ENCODE measurements at places on chromosomes 12 and 14.

DNA sequence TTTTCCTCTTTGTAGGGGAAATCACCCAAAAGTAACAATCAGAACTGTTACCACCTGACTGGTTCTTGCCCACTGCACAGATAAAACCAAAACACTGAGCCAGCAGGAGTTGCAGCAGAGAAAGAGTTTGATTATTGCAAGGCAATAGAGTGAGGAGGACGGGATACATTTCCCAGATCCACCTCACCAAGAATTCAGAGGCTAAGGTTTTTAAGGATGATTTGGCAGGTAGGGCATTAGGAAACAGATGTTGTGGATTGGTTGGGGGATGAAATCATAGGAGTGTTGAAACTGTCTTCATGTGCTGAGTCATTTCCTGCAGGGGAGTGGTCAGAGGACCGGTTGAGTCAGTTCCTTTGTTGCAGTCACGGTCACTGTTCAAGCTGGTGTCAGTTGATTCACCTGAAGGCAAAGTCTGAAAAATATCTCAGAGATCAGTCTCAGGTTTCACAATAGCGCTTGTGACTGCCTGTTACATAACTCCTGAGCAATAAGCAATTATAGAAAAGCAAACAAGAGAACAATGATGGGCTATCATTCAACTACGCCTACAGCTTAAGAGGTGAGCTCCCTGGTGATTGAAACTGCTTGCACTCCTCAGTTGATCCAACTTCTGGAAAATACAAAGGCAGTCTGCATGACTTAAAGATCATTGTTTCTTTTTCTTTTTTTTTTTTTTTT, 20.3 kb upstream of the AMN1 start:
- no peak for DNase-seq

DNA sequence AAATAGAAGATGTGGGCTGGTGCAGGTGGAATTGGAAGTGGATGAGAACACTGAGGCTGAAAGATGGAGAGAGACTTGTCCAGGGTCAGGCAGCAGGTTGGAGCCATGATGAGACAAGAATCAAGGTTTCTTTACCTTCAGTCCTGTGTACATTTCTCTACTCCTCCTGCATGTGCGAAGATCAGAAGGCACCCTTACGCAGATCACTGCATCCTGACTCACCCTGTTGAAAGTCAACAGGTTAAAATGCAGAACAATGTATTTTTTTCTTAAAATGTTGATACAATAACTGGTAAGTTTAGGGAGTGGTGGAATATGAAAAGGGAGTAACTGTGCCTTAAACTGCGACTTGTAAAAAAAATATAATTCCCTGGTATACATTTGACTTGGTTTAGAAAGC, 47.8 kb downstream of the TESPA1 start:
- DNase-seq: no peak

GRCh38 chr12:123445388-123446332, 9.2 kb upstream of the RILPL2 start:
- no peak for DNase-seq

- no peak for DNase-seq
Observed at GRCh38 chr14:90519262-90519920, 122.6 kb downstream of the CALM1 start.

GRCh38 chr12:90922145-90922627, 32.8 kb downstream of the CCER1 start:
- DNase-seq: no peak

GRCh38 chr12:119840168-119840567, 37.0 kb downstream of the CIT start:
- no peak for DNase-seq

GRCh38 chr12:57583008-57583831, 7.8 kb upstream of the PIP4K2C start:
- no peak for DNase-seq

- DNase-seq: no peak
Observed at GRCh38 chr12:94767956-94768355, 117.6 kb upstream of the TMCC3 start.

GRCh38 chr12:89192429-89192828, 159.9 kb downstream of the DUSP6 start:
- no peak for DNase-seq

DNA sequence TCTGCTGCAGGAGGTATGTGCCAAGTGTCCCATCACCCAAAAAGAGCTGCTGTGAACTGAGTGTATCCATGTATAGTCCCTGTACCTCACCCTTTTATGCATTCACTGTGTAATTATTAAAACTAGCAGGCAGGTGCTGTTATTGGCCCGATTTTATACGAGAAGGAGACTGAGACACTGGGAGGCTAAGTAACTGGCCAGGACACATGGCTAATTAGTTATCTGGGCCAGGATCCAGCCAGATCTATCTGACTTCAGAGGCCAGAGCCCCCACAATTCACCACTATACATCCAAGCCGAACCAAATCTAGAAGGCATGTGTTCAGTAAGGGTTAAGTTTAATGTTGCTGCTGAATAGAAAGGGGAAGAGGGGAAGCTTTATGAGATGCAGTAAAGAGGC, 73.4 kb downstream of the FRMD6 start:
- DNase-seq: no peak

GRCh38 chr14:32578181-32578580, 249.1 kb downstream of the AKAP6 start:
- DNase-seq: no peak

DNA sequence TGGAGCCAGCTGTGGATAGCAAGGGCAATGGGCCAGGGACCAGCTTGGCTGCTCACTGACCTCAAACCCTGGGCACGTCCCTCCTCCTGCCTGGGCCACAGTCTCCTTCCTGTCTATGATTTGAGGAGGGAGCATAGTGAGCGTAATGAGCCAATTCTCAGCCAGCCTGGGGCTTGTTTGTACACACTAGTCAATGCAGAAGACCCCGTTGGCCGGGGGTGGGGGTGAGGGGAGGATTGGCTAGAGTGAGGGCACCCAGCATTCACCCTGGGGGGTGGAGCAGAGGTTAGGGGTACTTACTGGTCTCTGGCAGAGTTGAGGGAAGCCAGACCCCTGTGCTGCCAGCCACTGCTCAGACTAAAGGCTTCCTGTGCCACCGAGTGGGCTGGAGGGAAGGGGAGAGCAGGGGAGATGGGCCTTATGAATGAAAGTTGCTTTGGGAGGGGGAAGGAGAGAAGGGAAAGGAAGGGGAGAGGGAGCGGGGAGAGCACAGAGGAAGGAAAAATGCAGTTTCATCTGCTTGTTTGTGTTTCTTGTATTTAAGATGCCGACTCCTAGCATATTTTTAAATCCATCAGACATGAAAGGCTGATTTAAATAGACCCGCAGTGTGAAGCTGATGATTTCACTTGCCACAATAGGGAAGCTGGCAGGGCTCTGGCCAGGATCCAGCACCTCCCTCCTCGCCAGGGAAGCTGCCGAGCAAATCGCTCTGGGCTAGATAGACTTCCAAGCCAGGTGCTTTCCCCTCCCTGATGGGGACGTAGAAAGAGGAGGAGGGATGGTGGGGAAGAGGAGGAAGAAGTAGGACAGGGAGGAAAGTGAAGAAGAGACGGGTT, 114.0 kb downstream of the PRMT8 start:
- DNase-seq: peak; percentile 80

DNA sequence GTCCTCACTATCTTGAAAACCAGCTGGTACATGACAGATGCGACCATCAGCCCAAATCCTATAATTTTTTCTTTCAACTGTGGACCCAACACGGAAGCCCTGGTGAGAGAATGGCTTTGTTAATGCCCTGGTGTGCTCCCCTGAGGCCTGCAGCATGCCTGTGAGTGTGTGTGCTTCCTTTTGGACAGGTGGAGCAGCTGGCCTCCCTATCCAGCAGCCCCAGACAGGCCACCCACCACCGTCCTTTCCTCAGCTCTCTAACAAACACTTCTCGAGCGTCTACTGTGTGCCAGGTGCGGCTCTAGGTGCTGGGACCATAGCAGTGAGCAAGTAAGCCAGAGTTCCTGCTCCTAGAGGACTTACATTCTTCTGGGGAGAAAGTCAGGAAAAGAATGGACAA, 78.9 kb upstream of the GZMB start:
- no peak for DNase-seq

DNA sequence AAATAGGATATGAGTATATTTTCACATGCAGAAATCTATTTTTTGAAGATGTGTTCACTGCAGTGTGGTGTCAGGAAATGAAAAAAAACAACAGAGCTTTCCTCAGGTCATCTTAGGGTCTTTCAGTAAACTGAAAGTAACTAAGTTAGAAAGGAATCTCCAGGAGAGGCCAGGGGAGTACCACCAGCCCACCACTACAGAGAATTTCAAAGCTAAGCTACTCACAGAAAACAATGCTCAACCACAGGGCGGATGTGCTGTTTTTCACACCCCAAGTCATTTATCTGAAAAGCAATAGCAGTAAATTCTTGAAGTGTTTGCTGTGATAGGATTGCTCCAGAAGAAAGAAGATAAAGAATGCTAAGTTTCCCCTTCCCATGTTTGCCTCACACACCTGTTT, 79.0 kb downstream of the IFNG start:
- no peak for DNase-seq

DNA sequence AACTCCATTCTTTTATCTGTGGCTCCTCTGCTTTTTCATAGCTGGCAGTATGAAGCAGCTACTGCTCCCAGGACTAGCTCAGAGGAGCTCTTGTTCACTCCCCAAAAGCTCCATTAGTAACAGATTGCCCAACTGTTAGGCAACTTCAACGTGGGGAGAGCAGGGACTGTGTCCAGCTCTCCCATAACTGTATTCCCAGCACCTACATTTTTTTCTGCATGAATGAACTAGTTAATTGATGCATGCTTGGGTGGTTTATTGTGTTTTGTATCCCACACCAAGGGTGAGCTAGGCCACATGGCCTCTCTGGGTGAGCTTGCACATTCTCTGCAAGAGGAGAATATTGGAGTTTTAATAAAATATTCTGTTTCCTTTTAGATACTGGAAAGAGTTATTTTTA, 15.2 kb downstream of the STON2 start:
- DNase-seq: no peak

DNA sequence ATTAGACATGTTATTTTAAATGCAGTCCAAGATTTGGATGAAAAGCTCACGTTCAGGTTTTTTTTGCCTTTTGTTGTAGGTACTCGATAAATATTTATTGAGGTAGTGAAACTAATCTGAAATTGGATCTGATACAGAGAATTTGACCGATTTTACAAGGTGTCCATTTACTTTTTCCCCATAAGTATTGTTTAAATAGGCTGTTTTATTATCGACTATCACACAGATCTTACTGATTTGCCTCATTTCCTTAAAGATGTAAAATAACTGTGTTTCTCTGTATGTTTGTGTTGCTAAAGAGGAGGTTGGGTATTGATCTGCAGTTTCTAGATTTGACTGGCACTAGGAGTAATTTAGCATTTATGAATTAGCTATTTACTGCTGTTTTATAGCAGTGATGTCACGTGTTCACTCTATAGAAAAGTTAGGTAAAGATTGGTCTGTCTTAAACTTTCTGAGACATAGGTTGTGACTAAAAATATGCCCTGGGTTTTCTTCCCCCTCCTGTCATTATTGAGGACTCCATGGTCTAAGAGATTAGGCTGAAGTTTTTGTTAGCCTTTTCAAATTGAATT, 3.5 kb downstream of the RAP1B start:
- DNase-seq: no peak
